ENCODE measurements at places on chromosomes 3 and 15. TPM values are rescaled to one million over a fixed set of nuclear protein-coding genes. Genes with fewer than 3 reads are reported as not detected.

The PYGO1 gene
- total RNA-seq: 10.5 TPM

The CKMT1B gene
- total RNA-seq: not detected

The DLEC1 gene
- total RNA-seq: 0.13 TPM

The NOP10 gene
- total RNA-seq: 166 TPM

The OCA2 gene
- total RNA-seq: 0.23 TPM

The SLC27A2 gene
- total RNA-seq: not detected

DNA sequence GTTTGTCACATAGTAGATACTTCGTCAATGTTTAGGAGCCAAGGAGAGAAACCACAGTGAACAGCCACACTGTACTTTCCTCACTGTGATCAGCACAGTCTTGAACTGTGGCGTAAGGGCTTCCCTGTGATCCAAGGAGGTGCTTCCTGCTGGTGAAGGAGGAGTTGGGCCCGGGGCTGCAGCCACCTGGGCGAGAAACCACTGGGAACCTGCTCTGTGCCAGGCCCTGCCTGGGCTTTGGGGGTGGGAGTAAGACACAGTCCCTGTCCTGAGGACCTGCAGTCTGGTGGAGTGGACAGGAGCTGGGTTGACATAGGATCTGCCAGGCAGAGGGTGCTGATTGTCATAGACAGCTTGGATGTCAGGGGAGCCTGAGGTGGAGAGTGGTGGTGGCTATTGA, 60.5 kb upstream of the MRPS22 start:
- no peak for DNase-seq

GRCh38 chr3:78647726-78648125, 1120.1 kb downstream of the ROBO1 start:
- DNase-seq: no peak

DNA sequence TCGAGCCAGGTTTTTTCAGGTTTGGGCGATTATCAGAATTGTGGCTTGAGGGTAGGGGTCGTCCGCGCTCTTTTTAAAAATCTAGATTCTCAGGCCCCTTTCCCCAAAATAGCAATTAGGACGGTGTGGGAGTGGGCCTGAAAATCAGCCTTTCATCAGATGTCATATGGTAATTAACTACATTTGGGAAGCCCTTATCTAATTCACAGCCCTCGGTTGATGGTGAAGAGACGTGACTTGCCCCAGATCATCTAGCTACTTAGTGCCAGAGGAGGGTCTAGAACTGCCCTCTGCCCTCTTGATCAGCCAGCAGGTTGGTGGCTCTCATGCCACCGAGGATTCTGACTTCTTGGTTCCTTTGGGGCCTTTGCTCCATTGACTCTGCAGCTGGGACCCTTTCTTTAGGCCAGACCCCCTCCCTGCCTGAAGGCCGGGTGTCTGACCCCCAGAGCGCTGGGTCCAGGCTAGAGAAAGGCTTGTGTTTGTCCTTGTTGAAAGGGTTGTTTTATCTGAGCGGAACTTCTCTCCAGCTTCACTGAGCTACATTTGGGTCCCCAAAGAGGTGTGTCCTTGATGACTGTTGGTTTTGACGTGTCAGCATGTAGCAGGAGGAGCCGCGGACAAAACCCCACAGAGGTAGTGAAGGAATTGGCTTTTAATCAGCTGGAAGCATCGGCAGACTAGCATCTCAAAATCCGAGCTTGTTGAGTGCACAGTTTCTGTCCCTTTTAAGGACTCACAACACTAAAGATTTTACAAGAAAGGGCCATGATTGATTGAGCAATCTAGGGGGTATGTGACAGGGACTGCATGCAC, 857 bp downstream of the AEN start:
- DNase-seq: peak; percentile 53

- DNase-seq: no peak
These were observed 125.6 kb downstream of the CD47 start for GRCh38 chr3:107965136-107965655.

- DNase-seq: no peak
These were observed 27.1 kb downstream of the SPATA12 start for GRCh38 chr3:57087361-57088092.

- no peak for DNase-seq
These were observed 137.0 kb downstream of the CHDH start for GRCh38 chr3:53709256-53709655.

- DNase-seq: no peak
These were observed 333.1 kb downstream of the RORA start for GRCh38 chr15:60895986-60896385.

- DNase-seq: peak; percentile 34
These were observed 34.6 kb upstream of the CMTM8 start for GRCh38 chr3:32203854-32204253.

GRCh38 chr3:129000742-129001100, 383 bp upstream of the EFCC1 start:
- no peak for DNase-seq

GRCh38 chr3:71035314-71035713, 548.2 kb downstream of the FOXP1 start:
- DNase-seq: no peak

DNA sequence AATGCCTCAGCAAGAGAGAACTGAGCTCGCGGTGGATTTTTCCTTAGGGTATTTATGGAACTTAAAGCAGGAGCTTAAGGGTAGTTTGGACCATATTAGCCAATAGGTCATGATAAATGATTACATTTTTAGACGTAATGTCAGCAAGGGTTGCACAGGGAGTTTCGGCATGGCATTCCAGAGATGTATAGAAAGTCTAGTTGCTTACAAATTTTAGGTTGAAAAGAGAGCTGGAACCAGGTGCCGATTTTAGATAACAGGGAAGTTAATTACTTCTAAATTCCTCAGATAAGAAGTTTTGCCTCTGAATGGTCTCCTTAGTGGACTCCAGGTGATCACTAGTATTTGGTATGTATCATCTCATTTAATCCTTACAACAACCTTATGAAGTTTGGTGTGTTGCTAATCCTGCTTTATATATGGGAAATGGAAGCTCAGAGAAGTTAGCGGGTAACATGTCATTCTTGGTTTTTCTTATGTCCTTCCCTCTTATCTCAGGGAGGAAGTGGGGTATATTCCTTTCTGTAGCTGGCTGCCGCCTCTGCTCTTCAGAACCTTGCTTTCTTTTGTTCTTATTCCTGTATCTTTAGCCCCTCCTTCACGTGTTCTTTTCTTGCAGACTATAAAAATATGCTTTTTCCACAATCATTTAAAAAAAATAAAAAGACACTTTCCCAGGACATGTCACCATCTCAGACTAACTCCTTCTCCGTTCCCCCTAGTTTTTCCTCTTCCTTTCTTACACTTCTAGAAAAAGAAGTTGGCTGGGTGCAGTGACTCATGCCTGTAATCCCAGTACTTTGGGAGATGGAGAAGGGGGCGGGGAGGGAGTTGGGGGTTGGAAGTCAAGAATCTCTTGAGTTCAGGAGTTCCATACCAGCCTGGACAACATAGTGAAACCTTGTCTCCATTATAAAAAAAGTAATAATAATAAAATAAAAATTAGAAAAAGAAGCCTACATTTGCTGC, 25.7 kb downstream of the IQGAP1 start:
- DNase-seq: peak; percentile 86

GRCh38 chr3:170809007-170809974, 60.7 kb downstream of the RPL22L1 start:
- DNase-seq: peak; percentile 86

GRCh38 chr3:145290010-145290409, 871.0 kb downstream of the PLOD2 start:
- no peak for DNase-seq

DNA sequence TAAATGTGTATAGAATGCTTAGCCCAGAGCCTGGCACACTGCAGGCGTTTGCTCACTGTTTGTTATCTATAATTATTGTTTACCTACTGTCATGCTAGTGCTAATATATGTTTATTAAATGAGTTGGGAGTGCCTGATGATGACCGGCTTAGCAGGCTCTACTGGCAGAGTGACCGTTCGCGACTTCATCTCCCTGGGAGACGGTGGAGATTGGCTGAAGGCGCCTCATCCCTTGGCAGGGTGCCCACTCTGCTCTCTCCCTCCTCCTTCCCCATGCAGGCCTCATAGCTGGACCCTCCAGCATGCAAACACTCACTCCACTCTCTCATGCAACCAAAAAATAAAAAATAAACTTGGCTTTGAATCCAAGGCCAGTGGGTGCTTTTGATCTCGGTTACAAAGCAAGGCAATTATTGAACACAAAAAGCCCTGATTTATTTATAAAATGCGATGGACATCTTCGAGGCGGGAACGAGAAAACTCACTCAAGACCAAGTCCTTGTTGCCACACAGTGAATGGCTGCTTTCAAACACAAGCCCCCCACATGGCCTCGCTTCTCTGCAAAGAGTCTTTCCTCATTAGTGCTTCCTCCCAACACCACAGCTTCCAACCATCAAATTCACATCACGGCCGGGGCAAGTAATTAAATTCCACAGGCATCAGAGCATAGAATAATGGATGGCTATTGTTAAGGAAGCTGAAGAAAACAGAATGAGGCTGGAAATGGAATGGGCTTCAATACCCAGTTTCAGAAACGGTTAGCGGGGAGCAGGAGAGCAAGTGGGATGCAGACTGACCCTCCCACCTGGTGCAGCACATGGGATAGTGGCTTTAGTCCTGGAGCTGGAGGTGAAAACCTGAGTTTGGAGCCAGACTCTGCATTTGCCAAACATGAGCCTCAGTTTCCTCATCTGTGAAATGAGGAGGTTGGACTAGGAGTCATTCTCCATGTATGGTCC, 135.7 kb upstream of the RAD18 start:
- DNase-seq: no peak

GRCh38 chr15:78266229-78266628, 1.9 kb downstream of the DNAJA4 start:
- DNase-seq: no peak

DNA sequence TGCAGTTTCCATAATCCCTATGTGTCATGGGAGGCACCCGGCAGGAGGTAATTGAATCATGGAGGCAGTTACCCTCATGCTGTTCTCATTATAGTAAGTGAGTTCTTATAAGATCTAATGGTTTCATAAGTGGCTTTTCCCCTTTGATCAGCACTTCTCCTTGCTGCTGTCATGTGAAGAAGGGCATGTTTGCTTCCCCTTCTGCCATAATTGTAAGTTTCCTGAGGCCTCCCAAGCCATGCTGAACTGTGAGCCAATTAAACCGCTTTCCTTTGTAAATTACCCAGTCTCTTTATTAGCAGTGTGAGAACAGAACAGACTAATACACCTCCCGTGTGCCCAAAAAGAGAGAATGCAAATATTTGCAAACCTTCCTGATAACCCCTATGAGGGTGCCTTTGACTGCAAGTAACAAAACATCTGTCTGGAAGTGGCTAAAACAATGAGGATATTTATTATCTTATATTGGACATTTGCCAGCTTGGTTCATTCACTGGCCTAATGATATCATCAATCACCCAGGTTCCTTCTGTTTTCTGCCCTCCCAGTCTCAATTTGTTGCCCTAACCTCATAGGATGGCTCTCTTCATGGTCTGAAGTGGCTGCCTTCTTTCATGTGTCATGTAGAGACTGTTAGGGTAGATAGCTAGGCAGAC, 68.7 kb downstream of the BHLHE40 start:
- DNase-seq: no peak

All from LHCN-M2 (cell line).